Hepatocyte (in vitro differentiated cells): ENCODE measurements at places on chromosomes 13 and 19. TPM values are rescaled to one million over a fixed set of nuclear protein-coding genes. Genes with fewer than 3 reads are reported as not detected.
A peak's percentile ranks its signal among the peaks of the same experiment; 100 is the strongest.

GRCh38 chr19:16703677-16704076 is 16.0 kb upstream of the NWD1 start:
- no peak for DNase-seq

GRCh38 chr13:47945738-47946137 is 55.3 kb downstream of the SUCLA2 start:
- peak; percentile 26 for DNase-seq

- DNase-seq, result no peak
Measured at GRCh38 chr19:19460258-19460731, 54.8 kb downstream of the GATAD2A start.

DNA sequence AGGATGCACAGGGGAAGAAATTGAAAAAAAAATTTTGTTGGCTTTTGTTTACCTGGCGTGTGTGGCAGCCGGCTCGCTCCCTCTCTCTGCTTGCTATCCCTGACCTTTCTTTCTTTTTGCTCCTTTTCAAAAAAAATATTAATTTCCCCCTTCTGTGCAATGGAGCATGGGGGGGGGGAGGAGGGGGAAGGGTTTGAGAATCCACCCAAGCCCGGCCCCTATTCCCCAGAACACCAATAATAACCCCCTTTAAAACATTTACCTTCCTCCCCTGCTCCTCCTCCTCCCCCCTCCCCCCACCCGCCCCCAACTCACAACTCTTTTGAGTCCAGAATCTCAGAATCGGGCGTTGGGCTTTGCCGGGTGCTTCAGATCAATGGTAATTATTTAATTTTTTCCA is 28.4 kb downstream of the NFIX start:
- DNase-seq, result no peak

DNA sequence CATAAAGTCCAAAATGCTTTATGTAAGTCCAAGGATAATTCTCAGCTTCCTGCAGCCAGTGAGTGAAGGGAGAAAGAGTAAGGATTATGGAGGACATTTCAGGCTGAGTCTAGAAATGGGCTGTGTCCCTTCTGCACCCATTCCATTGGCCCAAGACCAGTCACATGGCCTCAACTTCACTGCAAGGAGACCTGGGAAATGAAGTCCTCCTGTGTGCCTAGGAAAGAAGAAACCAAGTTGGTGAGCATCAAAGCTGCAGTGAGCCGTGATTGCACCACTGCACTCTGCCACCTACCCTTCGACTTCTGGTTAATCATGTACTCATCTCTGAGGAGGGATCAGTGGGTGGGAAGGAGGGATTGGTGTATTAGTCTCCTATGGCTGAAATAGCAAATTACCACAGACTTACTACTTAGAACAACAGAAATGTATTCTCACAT is 3.6 kb upstream of the CD37 start:
- peak; percentile 67 for DNase-seq

DNA sequence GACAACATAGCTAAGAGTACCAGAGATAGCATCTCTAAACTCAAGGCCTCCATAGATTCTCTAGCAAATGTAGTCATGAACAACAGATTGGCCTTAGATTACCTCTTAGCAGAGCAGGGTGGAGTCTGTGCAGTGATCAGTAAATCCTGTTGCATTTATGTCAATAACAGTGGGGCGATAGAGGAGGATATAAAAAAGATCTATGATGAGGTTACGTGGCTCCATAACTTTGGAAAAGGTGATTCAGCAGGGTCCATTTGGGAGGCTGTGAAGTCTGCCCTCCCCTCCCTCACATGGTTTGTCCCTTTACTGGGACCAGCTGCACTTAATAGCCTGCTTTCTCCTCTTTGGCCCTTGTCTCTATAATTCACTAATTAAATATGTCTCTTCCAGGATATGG is 1.4 kb downstream of the ERVV-1 start:
- DNase-seq, result no peak

DNA sequence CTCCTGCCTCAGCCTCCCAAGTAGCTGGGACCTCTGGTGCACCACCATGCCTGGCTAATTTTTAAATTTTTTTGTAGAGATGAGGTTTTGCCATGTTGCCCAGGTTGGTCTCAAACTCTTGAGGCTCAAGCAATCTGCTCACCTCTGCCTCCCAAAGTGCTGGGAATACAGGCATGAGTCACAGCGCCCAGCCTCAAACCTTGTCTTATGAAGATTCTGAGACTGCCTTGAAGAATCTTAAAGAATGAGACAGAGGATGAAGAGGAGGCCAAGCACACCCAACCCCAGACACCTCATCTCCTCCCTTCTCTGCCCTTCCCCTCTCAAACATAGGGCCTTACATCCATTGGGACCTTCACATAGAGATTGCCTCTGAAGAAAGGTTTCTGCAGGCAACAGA is 179.7 kb downstream of the ABCC4 start:
- no peak for DNase-seq

- peak; percentile 63 for DNase-seq
Measured at GRCh38 chr19:38319421-38320258, at the start of gene KCNK6. Gene KCNK6, plus strand, starts transcription at chr19:38319845. Its CDS starts 106 bp downstream, at chr19:38319951.

DNA sequence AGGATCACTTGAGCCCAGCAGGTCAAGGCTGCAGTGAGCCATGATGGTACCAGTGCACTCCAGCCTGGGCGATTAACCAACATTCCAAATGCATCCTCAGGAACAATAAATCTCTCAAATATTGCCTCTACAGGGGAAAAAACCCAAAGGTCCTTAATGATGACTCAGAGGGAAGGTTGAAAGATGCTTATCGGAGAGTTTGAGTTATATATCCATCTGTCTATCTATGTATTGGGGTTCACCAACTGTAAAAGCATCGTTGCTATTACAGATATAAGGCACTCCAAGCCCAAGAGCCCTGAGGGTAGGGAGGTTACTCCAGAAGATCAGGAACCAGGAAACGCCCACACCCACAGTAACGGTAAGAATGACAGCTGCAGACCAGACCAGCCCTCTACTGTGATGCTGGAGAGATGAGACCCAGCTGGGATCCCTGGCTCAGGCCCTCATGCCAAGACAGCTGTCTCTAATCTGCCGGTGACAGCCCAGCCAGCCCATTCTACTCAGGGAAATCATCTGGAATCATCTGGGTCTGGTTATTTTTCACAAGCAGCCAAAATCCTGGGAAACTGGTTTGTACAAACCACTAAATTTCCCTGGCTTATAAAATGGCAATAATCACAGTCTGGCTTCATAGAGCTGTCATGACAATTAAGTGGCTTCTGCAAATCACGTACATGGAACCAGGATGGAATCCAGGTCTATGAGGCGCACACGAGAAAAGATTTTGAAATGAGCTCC is 23.8 kb downstream of the TEX101 start:
- DNase-seq, result peak; percentile 51

The RGS9BP gene
- total RNA-seq, result 3.1 and 4.0 TPM in 2 replicates

The MAST1 gene
- 0.20 and 0.32 TPM in 2 replicates for total RNA-seq

The NAPSA gene
- 7.3 and 12.4 TPM in 2 replicates for total RNA-seq

The ZNF93 gene
- total RNA-seq, result 11.8 and 15.6 TPM in 2 replicates

The SMIM24 gene
- total RNA-seq, result 81.2 and 85.5 TPM in 2 replicates

The CD79A gene
- 0.37 TPM in 1 of 2 replicates, not detected in the other for total RNA-seq

The FCGBP gene
- 31.2 and 48.2 TPM in 2 replicates for total RNA-seq
